Ureter (tissue), 1 donor: ENCODE measurements at places on chromosomes 2 and 18. TPM values are rescaled to one million over a fixed set of nuclear protein-coding genes. Genes with fewer than 3 reads are reported as not detected.

The TMEFF2 gene
- total RNA-seq = 4.8 TPM

The EN1 gene
- not detected for total RNA-seq

The GAL3ST2 gene
- 0.47 TPM for total RNA-seq

The ZNF385B gene
- total RNA-seq = 0.83 TPM

The TBR1 gene
- total RNA-seq = not detected

The ALPG gene
- not detected for total RNA-seq

The DSG4 gene
- not detected for total RNA-seq

The MC4R gene
- total RNA-seq = not detected

The MAPK4 gene
- total RNA-seq = 14.3 TPM

The NT5C1B gene
- not detected for total RNA-seq

The TLX2 gene
- not detected for total RNA-seq

The ZNF397 gene
- total RNA-seq = 38.6 TPM

The LRRTM1 gene
- not detected for total RNA-seq

The C2orf66 gene
- 1.0 TPM for total RNA-seq
